ENCODE measurements at places on chromosomes 1 and 21.

GRCh38 chr1:48939042-48939441 lies 162.4 kb upstream of the BEND5 start:
- no peak for DNase-seq

DNA sequence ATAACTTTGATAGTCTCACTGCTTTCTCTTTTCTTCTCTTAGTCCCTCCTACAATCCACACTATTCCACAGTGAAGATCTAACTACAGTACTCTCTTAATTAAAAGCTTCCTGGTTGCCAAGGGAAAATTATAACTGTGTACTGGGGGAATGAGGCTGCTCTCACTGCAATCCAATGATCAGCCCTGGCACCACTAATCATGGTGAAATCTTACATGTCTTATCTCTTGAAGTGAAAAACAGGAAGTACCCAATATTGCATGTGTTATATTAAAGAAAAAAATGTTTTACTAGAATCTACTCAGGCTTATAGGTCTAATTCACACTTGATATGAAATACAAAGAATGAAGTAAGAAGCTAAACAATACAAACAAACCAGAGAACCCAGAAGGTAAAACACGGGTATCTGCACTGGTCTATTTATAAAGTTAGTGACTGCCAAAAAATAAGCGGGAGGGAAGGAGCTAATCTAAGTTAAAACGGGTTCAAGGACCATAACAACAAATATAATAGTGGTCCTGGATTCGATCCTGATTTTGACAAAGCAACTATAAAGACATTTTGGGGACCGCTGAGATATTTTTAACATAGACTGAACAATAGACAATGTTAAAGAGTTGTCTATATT lies 57.5 kb downstream of the RGS2 start:
- DNase-seq, result no peak

GRCh38 chr1:110123224-110123623 lies 11.0 kb downstream of the UBL4B start:
- DNase-seq, result no peak

- no peak for DNase-seq
Observed at GRCh38 chr21:33968080-33968994, 52.7 kb upstream of the ATP5PO start.

DNA sequence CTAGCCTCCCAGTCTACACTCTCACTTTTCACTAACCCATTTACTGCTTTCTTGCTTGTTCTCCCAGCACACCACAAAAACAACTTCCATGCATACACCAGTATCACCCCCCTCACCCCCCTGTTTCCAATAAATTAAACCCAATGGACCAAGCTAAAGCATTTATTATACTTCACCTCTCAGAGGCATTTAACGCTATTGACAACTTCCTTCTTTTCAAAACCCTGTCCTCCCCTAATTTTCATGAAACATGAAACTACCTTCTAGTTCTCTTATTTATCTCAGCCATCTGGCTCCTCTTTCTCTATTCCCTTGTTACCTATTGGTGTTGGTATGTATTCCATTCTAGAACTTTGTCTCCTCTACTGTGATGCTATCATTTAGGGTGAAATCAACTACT lies 32.3 kb downstream of the PTPRC start:
- DNase-seq, result no peak

- no peak for DNase-seq
Observed at GRCh38 chr1:222798116-222798515, 16.7 kb upstream of the DISP1 start.

DNA sequence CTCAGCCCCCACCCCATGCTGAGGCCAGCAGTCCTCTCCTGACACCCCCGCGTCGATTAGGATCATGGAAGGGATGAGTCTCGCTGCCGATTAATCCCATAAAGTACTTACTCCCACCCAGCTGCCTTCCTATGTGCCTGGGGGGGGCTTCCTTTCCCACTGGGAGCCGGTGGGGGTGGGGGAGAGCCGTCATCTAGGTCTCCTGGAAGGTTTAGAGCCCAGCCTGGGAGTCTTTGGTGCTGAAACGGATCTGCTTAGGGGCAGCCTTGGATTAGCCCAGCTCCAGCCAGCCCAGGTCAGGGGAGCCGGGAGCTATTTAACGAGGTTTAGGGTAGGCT lies 9.8 kb downstream of the SAMD11 start:
- DNase-seq, result no peak

DNA sequence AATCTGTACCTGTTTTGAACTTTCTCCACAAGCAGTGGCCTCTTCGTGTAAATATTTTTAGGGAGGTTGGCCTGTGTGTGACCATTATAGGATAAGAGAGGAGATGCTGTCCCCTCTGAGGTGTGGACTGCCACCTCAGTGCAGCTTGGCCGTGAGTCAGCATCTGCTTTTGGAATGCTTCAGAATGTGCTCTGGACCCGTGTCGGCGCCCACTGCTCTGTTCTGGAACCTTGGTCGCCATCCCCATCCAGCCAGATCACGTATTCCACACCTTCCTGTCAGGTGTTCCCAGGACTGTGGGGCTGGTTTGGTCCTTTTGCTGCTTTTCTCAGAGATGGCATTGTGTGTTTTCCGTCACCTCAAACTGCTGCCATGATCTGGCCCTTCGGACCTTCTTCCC lies 5.5 kb downstream of the UCK2 start:
- DNase-seq, result no peak

- no peak for DNase-seq
Observed at GRCh38 chr1:34066981-34067603, 97.9 kb downstream of the CSMD2 start.

GRCh38 chr1:240946926-240947325 lies 335.0 kb upstream of the GREM2 start:
- no peak for DNase-seq

- no peak for DNase-seq
Observed at GRCh38 chr1:240134596-240134995, 42.9 kb downstream of the FMN2 start.

- no peak for DNase-seq
Observed at GRCh38 chr1:174676856-174677255, 229.1 kb downstream of the GPR52 start.

- DNase-seq, result no peak
Observed at GRCh38 chr1:115840605-115841460, at the start of gene NHLH2. Gene NHLH2 (minus strand): TSS chr1:115841126. CDS start chr1:115838372, 2,754 bp downstream.

- peak; percentile 29 for DNase-seq
Observed at GRCh38 chr1:53628286-53628955, 110.5 kb downstream of the GLIS1 start.

GRCh38 chr1:228837817-228838716 lies 102.8 kb downstream of the RHOU start:
- peak; percentile 47 for DNase-seq

GRCh38 chr1:91487469-91487868 lies 13.2 kb upstream of the CDC7 start:
- DNase-seq, result no peak

- no peak for DNase-seq
Observed at GRCh38 chr1:207502726-207503125, 6.8 kb downstream of the CR1 start.

DNA sequence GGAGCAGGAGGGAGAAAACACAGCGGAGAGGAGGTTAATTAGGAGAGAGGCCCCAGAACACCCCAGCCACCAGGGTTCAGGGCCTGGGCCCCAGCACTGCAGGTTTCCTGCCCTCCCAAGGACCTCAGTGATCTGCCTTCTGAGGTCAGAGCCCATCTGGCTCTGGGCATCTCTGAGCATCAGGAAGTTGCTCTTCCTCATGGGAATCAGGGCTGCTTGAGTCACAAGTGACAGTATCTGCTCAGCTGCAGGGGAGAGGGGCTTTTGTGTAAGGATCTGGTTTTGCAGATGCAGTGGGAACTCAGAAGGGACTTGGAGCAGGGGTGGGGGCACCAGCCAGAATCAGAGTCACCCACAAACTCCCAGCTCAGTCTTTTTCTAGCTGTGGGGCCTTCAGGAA lies 472.1 kb downstream of the PTPRU start:
- no peak for DNase-seq

DNA sequence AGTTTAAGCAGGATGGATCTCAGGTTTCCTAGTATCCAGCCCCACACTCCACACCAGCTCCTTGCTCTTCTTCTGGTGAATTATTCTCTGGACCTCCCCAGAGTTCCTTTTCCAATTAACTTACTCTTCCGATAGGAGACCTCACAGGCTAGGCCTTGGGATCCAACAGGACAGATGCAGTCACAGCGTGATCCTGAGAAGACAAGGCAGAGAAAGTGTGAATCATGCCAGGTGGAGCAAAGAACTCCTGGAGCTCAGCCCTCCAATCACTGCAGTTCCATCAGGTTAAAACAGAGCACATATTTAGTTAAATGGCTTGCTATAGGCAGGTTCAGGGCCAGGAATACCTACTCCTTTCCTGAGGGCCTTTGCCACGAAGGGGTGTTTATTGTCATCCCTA lies 34.1 kb downstream of the C8B start:
- DNase-seq, result no peak

GRCh38 chr1:206518206-206518605 lies 10.9 kb downstream of the RASSF5 start:
- no peak for DNase-seq

GRCh38 chr1:23018661-23019093 lies 591 bp upstream of the KDM1A start:
- DNase-seq, result no peak
